ENCODE measurements at places on chromosomes 4 and X.

DNA sequence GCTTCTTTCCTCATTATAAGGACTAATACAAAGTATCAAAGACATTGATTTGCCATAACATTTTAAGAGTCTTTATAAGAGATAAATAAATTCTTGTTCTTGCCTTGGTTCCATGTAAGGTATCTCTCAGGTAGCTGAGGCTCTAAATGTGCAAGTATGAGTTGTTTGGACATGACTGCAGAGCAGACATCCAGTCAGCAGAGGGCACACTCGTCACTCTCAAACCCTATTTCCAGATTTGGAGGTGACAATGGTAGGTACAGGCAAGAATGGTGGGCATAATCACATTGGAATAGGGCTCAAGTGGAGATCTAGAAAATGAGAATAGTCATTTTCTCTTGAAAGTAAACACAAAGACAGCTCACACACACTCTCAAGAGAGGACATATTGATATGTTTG is 133.3 kb upstream of the ZIC3 start:
- no peak for DNase-seq

GRCh38 chr4:189092581-189092980 is 848.1 kb upstream of the FRG1 start:
- DNase-seq: peak; percentile 4

DNA sequence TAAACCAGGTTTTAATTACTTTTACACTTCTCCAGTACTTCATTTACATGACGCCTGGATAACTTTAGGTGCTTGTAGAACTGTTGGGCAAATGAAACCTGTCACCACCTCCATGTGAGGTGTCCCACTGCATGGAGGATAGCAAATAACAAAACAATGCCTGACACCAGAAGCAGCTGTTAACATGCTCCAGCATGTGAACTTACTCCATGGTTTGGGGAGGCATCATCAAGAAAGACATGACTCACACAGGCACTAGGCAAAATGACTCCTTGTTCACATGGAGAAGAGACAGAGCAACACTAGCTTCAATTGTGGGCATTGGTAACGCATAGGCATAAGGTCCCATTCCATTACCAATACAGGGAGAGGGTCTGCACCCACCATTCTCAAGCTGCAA is 198.1 kb upstream of the F9 start:
- no peak for DNase-seq

- no peak for DNase-seq
These were observed 567.8 kb downstream of the GBA3 start for GRCh38 chr4:23260511-23260910.

- DNase-seq: peak; percentile 43
These were observed 285.0 kb upstream of the AADAT start for GRCh38 chr4:170374770-170375169.

GRCh38 chr4:73432169-73433000 is 3.6 kb upstream of the AFP start:
- DNase-seq: no peak

- no peak for DNase-seq
These were observed 73.7 kb downstream of the SPCS3 start for GRCh38 chr4:176393306-176394013.

DNA sequence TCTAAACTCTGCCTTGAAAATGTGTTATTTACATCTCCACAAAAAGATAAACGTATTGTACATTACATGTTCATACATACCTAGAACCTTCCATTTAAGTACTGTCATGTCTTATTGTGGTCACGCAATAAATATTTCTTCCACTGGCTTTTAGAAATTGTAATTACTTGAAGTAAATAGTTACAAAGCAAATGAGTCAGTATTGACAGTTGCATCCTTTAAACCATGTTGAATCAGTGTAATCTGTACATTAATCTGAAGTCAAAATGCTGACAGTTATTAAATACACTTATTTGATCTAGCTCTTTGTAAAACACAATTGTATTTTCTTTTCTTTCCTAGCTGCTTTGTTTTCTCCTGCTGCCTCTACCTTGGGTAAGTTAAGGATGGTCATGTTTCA is 446.7 kb downstream of the EPHA5 start:
- no peak for DNase-seq

DNA sequence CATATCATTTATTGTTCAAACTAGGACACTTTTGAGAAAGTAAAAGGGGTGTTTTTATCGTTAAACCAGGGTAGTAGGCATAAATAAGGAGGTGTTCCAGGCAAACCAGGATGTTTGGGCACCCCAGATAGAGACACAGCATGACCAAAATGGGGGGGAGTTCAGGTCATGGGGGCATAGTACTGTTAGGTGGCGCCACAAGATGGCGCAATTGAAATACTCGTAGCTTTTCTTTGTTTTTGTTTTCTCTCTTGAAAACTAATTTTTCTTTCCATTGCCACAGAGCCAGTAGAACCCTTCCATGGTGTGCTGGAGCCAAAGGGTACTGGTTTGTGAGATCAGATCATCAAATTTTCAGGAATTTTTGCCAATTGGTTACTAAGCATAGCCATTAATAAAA is 283.4 kb downstream of the BCOR start:
- peak; percentile 53 for DNase-seq

DNA sequence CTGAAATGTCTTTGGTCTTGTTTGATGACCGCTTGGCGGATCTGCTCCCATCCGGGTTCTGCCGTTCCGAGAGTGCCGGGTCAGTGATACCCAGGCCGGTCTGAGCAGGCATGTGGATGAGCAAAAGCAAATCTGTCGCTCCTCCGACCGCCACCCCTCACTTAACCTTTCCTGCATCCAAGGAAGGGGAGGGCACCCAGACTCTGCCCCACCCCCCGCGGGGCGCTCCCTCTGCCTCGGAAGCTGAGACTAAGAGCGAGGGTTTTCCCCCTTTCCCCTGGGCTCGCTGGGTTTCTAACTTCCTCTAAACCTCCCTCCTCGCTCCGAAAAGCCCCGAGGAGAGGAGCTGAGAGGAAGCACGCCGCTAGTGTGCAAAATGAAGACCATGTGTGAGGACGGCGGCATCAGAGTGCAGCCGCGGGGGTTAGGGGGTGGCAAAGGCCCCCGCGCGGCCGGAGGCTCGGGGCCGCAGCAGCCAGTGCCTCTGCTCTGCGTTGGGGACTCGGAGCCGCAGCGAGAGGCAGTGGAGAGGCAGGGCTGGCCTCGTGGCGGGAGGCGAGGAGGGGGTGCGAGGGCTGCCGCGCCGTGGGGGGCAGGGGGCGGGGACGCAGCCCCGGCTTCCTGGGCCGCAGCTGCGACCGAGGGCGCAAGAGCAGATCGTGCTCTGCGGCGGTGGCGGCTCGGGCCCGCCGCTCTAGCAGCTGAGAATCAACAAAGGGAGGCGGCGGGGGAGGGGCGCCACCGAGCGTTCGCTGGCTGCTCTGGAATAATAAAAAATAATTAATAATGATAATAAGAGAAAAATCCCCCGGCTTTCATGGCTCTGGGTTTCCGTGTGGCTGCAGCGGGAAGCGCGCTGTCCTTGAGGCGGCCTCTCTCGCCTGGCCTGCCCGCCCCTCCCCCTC is 55.8 kb upstream of the BCOR start:
- peak; percentile 49 for DNase-seq

- no peak for DNase-seq
These were observed 45.8 kb upstream of the MSANTD1 start for GRCh38 chr4:3202836-3203820.

DNA sequence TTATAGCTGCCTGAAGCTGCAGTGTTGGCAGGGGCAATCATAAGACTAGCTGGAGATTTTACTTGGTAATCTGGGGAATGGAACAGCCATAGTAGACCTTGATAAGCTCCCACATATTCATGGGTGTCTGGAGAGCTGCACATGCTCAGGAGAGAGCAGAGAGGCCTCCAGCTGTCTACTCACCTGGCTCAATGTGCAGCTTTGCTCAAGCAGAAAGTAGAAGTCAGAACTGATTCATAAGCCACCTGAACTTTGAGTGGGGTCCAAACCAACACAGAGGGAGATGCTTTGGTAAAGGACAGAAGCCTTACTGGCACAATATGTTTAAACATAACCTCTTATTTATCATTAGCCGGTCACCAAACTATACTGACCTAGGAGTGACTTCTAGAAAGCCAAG is 54.4 kb downstream of the KDM6A start:
- no peak for DNase-seq

- no peak for DNase-seq
These were observed 106.3 kb downstream of the FAM53A start for GRCh38 chr4:1577822-1578217.

GRCh38 chr4:53782458-53782845 is 191.2 kb upstream of the LNX1 start:
- no peak for DNase-seq

DNA sequence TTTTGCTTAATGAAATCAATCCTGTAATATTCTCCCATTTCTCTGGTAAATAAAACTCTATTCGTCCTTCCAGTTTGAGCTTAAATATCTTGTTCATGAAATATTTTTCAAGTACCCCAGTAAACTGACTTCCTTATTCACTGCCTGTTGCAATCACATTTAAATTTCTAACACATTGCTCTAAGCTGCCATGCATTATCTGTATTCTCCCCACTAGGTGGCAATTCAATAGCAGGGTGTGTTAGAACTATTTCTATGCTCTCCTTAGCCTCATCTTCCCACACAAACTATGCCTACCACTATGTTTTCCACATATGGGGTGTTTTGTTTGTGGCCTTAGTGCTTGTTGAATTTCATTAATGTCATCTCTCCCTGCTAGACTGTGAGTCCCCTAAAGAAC is 377.1 kb upstream of the HS3ST1 start:
- DNase-seq: peak; percentile 2

DNA sequence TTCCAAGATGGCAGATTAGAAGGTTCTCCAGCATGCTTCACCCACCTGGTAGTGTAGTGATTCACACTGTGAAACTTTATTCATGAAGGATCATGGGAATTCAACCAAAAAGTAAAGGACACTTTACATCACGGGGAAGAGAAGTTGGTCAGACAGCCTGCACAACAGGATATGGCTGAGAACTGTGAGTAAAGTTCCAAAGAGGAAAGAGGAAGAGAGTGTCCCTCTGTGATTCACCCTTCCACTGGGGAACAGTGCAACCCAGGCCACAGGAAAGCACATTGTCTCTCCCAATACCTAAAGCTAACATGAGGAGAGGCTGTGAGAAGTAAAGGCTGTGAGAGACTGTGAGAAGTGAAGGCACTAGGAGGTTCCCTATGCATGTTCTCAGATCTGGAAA is 137.2 kb downstream of the STPG2 start:
- DNase-seq: no peak

GRCh38 chr4:128917781-128918180 is 108.3 kb downstream of the JADE1 start:
- no peak for DNase-seq

DNA sequence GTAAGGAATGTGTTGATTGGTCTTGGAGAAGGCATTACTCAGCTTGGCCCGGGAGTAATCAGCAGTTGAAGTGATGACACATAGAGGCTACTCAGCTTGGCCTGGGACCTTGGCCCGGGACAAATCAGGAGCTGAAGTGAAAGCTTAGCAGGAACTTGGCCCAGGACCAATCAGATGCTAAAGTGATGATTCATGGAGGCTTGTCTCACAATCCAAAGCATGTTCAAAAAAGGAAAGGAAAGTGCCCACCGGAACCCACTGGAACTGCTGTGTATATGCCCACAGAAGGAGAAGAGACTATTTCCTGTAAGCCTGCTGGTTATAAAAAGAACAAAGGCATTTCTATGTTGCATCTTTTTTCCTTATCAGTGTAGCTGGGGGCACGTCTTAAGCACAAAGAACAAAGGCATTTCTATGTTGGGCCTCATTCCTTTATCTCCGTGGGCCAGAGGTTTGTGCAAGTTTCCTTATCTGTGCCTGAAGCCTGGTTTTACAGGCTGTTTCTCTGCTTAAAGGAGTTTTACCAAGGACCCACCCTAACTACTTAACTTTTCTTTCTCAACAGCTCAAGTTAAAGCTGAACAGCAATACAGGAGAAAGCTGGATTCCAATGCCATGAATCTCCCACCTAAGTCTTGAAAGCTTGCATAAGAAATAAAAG is 1176.7 kb downstream of the NLGN4X start:
- DNase-seq: no peak

DNA sequence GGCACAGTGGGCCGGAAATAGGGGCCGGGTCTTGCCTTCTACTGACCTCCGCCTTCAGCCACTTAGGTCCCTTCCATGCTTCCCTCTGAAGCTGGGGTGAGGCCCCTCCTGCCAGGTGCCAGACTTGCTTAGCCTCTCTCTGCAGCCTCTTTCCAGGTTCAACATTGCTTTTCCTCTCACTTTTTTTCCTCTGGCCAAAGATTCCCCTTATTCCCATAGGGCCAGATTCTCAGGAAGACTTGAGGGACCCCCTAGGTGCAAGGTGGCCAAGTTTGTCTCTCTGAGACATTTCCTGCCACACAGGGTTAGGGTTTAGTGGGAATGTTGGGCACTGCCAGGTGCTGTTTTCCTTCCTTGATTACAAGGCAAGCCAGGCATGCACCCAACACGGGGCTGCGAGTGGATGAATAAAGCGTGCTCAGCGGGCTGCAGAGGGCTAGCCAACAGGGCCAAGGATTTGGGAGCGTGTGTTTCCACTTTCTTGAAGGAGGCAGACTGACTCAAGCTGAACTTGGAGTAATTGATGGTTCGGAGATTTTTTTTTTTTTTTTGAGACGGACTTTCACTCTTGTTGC is 7.6 kb upstream of the GJB1 start:
- DNase-seq: no peak

DNA sequence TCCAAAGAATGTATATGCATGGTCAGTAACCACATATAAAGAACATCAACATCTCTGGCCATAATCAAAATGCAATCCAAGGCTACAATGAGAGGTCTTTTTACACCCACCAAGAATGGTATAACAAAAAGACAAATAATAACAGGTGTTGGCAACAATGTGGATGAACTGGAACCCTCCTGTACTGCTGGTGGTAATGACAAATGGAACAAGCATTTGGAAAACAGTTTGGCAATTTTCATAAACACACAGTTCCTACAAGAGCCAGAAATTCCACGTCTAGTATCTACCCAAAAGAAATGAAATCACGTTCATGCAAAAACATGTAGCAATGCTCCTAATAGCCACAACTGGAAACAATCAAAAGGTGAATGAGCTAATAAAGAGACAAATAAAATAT is 11.7 kb downstream of the UGT2B4 start:
- DNase-seq: no peak

DNA sequence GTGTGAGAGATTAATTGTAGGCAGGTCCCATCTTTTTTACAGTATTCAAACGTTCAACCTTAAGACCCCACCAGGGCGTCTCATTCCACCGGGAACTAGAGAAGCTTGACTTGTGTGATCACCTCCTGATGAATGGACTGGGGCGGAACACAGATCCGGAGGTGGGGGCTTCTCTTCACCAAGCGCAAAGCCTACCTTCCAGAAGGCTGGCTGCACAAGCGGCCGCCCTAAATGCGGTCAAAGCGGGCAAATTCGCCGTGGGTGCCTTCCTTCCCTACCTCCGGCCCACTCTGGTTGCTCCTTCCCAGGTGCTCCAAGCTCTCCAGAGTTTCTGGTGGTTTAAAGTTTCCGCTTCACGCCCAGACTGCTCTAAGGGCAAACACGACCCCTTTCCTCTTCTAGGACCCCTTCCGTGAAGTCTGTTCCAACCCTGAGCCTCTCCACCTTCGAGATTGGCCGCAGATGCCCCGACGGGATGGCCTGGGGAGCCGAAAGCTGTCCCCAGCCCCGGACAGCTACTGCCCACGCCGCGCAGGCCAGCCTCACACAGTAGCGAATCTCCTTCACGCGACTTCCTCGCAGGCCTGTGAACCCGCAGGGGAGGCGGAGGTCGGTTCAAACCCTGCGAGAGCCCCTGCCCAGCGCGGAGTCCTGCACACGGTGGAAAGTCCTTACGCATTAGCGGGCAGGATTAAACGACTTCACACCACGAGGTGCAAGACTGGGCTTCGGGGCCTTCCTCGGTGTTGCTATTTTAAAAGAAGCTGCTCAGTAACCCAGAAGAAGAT is 1.6 kb upstream of the WWC2 start:
- DNase-seq: peak; percentile 53

- no peak for DNase-seq
These were observed 15.7 kb downstream of the TIGD4 start for GRCh38 chr4:152763796-152764195.
